ENCODE measurements at places on chromosomes 7 and 10.

GRCh38 chr7:99990460-99990852, 14.6 kb upstream of the AZGP1 start:
- no peak for DNase-seq

DNA sequence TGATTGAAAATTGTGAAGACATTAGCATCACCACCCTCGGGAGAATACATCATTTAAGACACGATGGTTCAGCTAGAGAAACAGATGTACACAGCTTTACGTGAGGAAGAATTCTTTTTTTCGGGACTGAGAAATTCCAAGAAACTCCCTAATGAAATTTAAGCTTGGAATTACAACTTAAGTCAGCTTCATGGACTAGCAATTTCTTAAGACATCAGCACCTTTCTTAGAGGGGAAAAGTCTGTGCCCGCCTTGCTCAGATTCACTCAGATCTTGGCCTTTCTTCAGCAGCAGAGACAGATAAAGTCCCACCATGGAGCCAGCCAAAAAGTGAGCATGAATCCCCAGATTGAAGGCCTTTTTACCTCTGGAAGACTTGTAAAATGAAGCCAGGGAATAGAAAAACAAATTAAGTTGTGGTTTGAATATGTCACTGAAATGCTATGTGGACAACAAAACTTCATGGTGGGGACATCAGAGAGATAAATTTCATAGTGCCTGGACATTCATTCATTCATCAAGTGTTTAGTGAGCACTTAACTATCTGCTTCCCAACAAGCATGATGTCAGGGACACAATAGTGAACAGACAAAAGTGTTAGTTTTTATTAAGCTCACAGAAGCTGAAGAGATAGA, 32.1 kb downstream of the PRKG1 start:
- DNase-seq = no peak

- DNase-seq = no peak
These were observed 32.1 kb upstream of the TFEC start for GRCh38 chr7:116062666-116063065.

DNA sequence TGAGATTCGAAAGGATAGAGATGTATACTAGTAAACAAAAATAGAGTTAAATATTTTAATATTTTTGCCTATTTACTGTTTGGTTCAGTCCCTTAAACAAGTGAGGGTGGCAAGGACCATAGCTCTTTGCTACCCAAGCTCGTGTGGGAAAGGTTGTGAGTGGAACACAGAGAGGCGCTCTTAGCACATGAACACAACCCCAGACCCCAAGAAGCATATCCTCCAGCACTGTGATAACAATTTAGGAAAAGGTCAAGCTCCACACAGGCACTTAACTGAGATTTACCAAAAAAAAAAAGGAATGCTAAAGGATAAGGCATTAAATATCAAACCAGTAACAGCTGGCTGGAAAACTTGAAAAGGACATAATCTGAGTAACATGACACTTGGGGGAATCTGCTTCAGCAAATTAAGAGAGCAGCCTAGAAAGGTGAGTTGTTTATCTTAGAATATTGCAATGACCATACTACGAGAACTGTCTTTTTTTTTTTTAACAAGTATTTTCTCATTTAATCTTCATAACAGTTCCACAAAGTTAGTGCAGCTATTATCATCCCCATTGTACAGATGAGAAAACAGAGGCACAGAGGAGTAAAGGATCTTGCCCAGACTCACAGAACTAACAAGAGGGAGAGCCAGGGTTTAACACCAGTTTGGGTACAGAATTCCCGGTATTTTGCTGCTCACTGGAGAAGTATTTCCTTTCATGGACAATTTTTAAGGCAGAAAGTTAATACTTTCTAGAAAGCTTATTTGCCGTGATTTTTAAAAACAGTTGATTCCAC, 303.5 kb upstream of the AOAH start:
- no peak for DNase-seq

DNA sequence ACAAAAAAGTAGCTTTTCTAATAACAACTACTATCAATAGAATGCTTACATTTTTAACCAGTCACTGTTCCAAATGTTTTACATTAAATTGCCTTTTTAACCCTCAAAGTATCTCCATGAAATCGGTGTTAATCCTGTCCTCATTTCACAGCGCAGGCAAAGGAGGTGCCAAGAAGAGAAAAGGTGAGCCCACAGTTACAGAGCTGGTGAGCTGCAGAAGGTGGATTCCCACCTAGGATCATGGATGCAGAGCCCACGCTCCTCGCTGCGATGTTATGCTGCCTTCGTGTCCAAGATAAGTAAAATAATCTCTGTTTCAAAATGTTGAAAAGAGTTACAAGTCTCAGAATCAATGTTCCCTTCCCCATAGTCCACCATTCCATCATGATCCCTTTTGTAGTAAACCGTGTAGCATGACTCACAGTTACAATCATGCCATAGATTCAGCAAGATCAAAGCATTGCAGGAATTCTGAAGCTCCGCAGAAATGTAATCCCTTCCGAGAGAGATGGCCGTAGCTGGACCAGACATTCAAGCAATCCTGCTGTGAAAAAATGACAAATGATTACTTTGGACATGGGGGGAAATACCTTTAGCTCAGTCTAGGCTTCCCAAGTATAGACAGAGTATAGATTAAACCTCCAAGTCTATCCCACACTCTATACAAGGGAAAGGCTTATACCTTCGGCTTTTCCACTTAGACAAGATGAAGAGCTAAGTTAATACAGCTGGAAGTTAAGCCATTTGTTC, 394.7 kb upstream of the AKR1E2 start:
- no peak for DNase-seq

Data from stimulated activated CD8-positive, alpha-beta memory T cell treated with anti-CD3 and anti-CD28 coated beads, Interleukin-4, amount 100 ng/mL, for 24 hours (primary cell).